ENCODE measurements at places on chromosomes 6 and 20. TPM values are rescaled to one million over a fixed set of nuclear protein-coding genes. Genes with fewer than 3 reads are reported as not detected.

The LY6G6C gene
- total RNA-seq = 0.23 TPM

The CCND3 gene
- 188 TPM for total RNA-seq

The RSPO3 gene
- total RNA-seq = 1.5 TPM

The HRH3 gene
- total RNA-seq = not detected

The APCDD1L gene
- 0.13 TPM for total RNA-seq

The SLC52A3 gene
- total RNA-seq = 0.89 TPM

The SEMG1 gene
- not detected for total RNA-seq

The SUMO4 gene
- 3.7 TPM for total RNA-seq

The B3GALT4 gene
- 20.4 TPM for total RNA-seq

The SRMS gene
- not detected for total RNA-seq

The ULBP2 gene
- total RNA-seq = not detected

The CLPSL2 gene
- total RNA-seq = not detected

The OSTM1 gene
- 13.6 TPM for total RNA-seq

The XKR7 gene
- total RNA-seq = under 0.01 TPM

The ZC3H12D gene
- 1.4 TPM for total RNA-seq

The SLX4IP gene
- total RNA-seq = 5.9 TPM

The TP53TG5 gene
- total RNA-seq = not detected

The SSTR4 gene
- not detected for total RNA-seq

The HUS1B gene
- total RNA-seq = 0.83 TPM

The BACH2 gene
- 5.2 TPM for total RNA-seq

The IRF4 gene
- total RNA-seq = 1.6 TPM

The MRPS18A gene
- 32.5 TPM for total RNA-seq

The HDGFL1 gene
- total RNA-seq = not detected

The COMMD7 gene
- total RNA-seq = 30.4 TPM

The TFAP2A gene
- total RNA-seq = 1.0 TPM

The EZR gene
- total RNA-seq = 506 TPM

The AKAP7 gene
- total RNA-seq = 10.5 TPM

The KDM1B gene
- total RNA-seq = 22.3 TPM

The CDSN gene
- total RNA-seq = not detected

The SLC17A9 gene
- 18.5 TPM for total RNA-seq

The PSMB9 gene
- 37.7 TPM for total RNA-seq

The DUSP15 gene
- total RNA-seq = 0.69 TPM

The SLC16A10 gene
- total RNA-seq = 8.7 TPM

The THBD gene
- total RNA-seq = 114 TPM

The BNIP5 gene
- not detected for total RNA-seq

The CLVS2 gene
- total RNA-seq = not detected

The SAMD5 gene
- 5.2 TPM for total RNA-seq

The ZSCAN23 gene
- total RNA-seq = 1.1 TPM

The CSE1L gene
- 17.8 TPM for total RNA-seq

The MATN4 gene
- total RNA-seq = 0.44 TPM

The MAP3K7 gene
- 36.7 TPM for total RNA-seq

The TMX4 gene
- 49.4 TPM for total RNA-seq

The VNN1 gene
- total RNA-seq = 4.3 TPM

The CGA gene
- not detected for total RNA-seq

The KCNG1 gene
- total RNA-seq = 0.17 TPM

The IPCEF1 gene
- total RNA-seq = 4.1 TPM

The TREM1 gene
- total RNA-seq = 52.8 TPM

The SIRPB2 gene
- total RNA-seq = 27.1 TPM

The SIRPG gene
- total RNA-seq = 0.97 TPM

The OR2H1 gene
- total RNA-seq = not detected
